ENCODE measurements at places on chromosomes 3 and 15.

DNA sequence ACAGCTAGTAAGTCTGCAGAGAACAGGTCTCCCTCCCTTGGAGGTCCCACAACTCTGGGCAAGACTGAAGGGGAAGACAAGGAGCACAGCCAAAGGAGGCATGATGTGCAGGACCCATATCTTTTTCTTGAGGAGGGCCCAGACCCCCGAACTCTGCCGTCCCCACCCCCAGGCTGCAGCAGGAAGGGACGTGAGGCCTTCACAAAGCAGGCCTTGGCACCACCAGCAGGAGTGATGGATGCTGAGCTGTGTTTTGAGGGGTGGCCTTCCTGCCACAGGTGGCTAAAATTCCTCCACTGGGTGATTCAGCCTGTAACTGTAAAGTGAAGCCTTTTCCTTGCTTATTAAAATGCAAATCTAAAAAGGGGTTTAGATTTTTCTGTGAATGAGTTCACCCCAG is 8.6 kb downstream of the PLA2G4D start:
- DNase-seq = no peak

- DNase-seq = no peak
Observed at GRCh38 chr15:49313650-49314049, 109.4 kb upstream of the FGF7 start.

DNA sequence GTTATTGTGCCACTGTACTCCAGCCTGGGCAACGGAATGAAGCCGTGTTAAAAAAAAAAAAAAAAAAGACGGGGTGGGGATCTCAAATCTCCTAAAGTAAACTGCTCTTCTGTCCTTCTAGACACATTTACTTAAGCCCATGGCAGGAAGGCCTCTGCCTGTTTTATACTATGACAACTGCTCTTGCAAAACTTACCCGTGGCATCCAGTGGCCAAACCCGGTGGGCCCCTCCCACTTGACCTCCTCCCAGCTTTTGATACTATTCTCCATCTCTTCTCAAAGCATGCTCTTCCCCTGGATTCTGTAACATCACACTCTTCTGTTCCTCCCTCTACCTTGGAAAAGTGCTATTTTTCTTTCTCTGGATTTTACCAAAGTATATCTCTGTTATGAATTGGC is 112.2 kb downstream of the RFTN1 start:
- no peak for DNase-seq

- DNase-seq = no peak
Observed at GRCh38 chr3:107369791-107370190, 7.4 kb upstream of the CCDC54 start.

- DNase-seq = no peak
Observed at GRCh38 chr3:64384561-64384960, 159.3 kb upstream of the PRICKLE2 start.

DNA sequence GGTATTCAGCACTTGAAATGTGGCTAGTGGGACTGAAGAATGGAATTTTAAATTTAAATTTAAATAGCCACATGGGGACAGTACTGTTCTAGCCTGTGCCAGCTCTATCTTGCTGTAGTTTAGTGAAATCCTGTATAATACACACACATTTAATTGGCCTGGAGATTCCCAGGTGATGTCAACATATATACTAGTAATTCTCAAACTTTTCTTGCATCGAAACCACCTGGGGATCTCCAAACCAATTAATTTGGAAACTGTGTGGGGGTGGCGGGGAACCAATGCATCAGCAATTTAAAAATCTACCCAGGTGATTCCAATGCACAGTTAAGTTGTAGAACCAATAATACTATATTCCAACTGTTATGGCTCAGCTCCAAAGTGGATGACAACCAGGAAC is 228.9 kb upstream of the MRPL3 start:
- DNase-seq = no peak

DNA sequence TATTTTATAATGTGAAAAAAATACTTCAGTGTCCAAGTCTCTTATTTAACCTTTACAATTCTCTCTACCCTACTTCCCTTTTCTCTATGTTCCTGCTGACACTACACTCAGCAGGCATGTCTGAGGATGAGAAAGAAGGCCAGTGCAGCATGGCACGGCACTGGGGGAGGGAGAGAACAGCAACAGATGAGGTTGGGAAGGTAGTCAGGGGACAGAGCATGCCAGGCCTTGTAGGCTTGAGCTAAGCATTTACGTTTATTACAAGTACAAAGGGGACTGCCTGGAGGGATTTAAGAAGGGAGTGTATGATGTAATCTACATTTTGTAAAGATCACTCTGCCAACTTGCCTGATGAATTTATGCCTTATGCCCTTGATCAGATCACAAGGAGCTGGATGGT is 117.3 kb upstream of the WNT5A start:
- no peak for DNase-seq

DNA sequence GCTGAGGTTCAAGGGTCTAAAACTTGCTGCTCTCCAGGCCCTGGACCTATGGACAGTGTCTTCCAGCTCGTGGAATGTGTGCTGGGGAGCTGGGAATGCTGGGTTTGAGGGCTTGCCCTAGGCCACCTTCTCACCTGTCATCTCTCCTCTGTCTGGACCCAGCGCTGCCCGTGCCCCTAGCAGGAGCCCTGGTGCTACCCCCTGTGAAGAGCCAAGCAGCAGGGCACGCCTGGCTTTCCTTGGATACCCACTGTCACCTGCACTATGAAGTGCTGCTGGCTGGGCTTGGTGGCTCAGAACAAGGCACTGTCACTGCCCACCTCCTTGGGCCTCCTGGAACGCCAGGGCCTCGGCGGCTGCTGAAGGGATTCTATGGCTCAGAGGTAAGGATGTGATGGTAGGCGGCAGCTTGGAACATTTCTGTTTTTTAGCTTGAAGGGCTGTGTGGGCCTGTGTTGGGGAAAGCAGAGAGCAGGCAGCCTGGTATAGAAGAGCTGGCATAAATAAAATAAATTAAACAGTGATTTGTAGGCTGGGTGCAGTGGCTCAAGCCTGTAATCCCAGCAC is 5.1 kb downstream of the CHRD start:
- no peak for DNase-seq

DNA sequence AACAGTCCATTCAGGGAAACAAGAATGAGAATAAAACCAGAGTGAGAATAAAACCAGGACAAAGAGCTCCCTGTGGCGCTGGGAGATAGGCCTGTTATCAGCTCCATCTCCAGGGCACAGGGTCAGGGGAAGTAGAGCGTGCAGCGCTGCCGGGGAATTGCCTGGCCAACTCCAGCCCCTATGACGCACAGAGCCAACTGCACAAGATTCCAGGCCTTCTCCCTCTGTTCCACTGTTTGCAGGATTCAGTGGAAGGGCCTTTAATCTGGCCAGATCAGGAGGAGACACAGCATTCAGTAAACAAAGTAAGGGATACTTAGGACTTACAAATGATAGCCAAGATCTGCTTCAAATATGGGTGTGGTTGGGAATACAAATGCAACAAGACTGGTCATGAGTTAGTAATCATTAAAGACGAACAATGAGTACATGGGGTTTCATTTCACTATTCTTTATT is 49.4 kb downstream of the ITGB5 start:
- peak; percentile 75 for DNase-seq

DNA sequence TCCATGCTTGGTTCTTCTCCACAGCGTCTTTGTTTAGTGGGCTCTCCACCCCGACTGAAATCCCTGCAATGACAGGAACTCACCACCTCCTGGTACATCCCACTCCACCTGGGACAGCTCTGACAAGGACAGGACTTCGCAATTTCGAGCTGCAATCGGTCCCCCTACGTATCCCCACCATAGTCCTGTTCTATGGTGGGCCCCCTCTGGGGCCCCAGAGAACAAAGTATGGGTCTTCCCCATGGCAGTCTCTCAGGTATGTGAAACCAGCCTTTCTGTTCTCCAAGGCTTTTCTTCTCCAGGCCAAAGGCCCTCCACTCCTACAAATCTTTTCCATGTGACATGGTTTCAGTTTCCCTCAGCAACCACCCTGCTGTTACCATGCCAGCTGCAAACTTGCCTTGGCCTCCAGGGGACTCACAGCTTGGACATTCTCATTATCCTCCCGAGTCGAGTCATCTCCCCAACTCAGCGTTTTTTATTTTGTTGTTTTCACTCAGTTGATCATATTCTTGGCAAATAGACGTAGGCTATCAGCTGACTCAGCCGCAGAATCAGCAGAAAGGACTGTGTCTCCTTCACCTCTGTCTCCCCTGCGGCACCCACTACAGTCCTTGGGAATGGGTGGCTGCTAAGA is 233.3 kb downstream of the OPA1 start:
- DNase-seq = peak; percentile 34

DNA sequence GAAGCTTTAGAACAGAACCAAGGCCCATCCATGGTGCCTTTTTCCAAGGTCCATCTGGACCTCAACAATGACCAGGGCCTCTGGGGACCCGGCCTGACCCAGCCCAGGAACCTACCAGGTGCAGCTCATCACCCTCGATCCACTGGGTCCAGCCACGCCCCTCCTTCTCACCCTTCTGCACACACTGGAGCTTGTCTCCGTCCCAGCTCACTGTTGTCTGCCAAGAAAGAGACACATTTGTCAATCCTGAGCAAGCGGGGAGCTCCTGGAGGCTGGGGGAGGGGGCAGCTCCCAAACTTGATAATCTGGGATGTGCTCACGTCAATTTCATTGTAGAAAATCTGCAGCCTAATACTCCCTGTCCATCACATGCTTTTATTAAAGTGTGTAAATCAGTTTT is 21.2 kb downstream of the RBP1 start:
- DNase-seq = no peak

DNA sequence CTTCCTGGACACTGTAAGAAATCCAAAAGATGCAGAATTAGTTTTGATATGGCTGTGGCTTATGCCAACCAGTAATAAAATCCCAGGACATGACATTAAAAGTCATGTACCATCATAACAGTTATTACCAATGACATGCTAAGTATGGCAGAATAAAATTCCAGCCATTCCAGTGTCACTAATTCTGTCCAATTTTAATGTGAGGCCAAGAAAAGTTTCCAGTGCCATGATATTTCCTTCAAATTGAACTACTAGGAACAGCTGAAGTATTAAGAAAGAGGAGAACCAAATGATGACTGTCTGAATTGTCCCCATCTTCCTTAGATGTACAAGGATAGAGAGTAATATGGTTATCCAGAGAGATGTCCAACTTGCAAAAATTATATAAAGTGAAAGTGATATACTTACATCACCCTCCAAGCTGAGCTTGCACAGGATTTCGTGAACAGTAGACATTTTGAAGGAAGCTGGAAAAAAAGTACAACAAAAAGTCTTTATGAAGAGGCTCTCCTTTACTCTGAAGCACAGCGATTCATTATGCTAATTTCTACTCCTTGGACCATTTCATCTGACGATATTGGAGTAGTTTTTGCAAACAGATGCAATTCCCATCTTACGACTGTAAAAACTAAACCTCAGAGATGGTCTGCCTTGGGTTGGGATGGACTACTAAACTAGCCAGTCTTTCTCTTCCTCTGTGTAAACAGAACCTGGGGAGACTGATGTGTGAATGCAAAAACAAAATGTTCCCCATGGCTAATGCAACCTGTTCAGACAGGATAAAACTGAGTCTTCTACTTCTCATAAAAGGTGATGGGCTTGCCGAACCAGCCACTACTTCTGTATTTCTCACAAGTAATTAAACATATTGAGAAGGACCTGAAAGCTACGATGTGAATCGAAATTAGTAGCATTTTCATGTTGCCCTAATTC is 11.9 kb downstream of the ANXA2 start:
- DNase-seq = no peak

DNA sequence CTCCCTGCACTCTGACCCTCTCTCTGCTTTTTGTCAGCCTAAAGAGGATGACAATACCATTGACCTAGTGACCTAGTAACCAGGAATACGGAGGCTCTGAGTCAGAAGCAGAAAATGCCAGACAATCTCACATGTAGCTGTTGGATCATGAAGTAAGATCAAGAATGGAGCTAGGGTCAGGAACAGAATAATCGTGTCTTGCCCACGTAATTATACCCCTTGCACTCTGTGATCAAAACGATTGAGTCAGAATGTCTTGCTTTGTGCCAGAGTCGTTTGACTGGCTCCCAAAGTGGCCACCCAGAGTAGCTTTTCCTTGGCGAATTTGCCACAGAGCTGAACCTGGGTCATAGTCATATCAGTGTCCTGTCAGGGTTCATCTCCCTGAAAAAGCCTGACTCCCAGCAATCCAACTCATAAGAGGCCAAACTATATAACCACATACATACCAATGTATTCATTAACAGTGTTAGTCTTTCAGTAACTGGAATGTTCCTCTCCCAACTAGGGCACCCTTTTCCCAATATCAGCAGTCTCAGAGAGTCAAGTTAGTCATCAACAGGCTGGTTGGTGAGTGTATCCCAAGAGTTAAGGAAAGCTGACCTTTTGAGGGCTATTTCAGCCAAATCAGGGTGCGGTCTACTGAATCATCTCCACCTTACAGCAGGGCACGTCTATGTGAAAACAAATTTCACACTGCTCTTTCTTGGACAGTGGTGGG is 5.0 kb upstream of the CDV3 start:
- DNase-seq = no peak

GRCh38 chr3:152251916-152252315 is 16.8 kb upstream of the MBNL1 start:
- no peak for DNase-seq

DNA sequence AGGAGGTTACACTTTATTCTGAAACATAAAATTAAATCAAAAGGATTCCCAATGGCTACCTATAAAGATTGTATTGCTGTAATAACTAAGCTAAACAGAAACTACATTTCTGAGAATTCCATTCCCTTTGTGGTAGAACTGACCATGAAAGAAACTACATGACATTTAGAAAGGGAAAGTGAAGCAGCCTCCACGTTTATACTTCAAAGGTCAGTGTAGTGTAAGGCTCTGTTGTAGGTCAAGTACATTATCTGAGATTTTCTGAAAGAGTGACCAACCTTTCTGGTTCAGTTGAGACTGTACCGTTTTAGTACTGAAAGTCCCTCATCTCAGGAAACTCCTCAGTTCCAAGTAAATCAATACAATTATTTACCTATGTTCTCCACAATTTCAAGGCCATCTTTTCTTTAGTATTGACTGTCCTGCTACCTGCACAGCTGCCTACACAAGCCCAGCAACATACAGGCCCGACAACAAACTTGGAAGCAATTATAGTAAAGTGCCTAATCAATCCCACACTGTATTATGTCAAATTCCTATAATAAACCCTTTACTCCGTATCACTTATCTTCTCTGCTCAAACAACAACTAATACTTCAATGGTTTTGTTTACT is 343.0 kb downstream of the PLOD2 start:
- no peak for DNase-seq

DNA sequence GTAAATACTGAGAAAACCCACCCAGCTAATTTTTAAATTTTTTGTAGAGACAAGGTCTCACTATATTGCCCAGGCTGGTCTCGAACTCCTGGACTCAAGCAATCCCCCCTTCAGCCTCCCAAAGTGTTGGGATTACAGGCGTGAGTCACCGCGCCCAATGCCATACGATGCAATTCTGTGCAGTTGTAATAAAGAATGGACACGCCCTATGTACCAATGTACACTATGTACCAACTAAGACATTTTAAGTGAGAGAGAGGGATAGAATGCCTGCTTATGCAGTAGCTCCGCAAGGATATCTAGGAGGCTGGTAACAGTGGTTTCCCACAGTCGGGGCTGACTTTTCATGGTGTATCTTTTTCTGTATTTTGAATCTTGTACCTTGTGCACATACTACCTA is 14.6 kb downstream of the ZNF710 start:
- no peak for DNase-seq

- no peak for DNase-seq
Observed at GRCh38 chr3:196117809-196118208, 35.9 kb upstream of the TFRC start.

GRCh38 chr3:148309390-148310035 is 388.2 kb upstream of the AGTR1 start:
- peak; percentile 4 for DNase-seq

GRCh38 chr15:88891540-88892254 is 3.6 kb downstream of the HAPLN3 start:
- DNase-seq = no peak
